ENCODE measurements at places on chromosomes 6 and 20.
A peak's percentile ranks its signal among the peaks of the same experiment; 100 is the strongest.

DNA sequence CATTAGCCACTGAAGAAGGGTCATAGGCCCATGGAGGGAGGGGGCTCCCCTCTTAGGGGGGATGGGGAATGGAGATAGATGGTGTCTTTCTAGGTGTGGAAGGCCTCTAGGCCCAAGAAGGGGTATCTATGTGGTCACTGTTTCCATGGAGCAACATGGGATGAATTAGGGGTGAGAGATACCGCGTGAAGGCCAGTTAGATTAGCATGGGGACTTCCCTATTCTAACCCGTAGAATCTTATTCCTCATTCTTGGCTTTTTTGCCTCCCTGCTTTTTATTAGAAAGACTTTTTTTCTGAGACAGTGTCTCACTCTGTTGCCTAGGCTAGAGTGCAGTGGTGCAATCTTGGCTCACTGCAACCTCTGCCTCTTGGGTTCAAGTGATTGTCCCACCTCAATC is 3.2 kb downstream of the RAB44 start:
- DNase-seq = no peak

GRCh38 chr6:112522587-112522986 is 175.5 kb downstream of the RFPL4B start:
- DNase-seq = peak; percentile 8

DNA sequence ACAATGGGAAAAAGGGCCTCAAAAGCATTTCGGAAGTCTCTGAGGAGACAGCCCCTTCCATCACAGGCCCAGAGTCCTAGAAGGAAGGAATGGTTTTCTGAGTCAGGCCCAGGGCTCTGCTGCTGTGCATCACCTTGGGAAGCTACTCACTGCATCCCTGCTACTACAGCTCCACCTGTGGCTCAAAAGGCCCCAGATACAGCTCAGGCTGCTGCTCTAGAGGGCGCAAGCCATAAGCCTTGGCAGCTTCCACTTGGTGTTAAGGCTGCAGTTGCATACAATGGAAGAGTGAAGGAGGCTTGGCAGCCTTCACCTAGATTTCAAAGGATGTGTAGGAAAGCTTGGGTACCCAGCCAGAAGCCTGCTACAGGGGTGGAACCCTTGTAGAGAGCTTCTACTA is 54.8 kb downstream of the MEI4 start:
- no peak for DNase-seq

- DNase-seq = no peak
Observed at GRCh38 chr20:53278555-53278954, 306.4 kb downstream of the TSHZ2 start.

DNA sequence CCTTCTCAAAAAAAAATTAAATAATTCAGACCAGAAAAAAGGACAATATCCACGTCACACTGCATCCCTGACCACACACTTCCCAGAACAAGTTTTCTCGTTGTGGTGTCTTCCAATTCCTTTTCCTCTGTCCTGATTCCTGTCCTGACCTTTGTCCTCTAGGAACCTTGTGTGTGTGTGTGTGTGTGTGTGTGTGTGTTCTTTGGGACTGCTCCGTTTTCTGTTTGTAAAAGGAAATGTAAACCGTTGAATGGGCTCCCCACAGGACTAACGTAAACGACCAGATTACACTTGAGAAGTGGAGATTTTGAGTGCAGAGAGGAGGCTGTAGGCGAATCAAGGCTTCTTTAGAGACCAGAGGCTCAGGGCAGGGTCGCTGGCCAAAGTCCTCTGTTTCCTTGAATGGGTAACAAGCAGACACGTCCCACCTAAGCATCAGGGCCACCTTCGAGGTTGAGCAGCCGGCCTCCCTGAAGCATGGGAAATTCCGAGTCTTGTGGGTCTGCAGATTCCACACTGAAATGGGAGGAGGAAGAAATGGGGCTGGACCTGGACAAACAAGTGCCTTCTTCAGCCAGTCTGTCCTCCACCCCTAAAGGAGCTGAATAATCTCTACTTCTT is 7.3 kb downstream of the ZBTB46 start:
- no peak for DNase-seq

DNA sequence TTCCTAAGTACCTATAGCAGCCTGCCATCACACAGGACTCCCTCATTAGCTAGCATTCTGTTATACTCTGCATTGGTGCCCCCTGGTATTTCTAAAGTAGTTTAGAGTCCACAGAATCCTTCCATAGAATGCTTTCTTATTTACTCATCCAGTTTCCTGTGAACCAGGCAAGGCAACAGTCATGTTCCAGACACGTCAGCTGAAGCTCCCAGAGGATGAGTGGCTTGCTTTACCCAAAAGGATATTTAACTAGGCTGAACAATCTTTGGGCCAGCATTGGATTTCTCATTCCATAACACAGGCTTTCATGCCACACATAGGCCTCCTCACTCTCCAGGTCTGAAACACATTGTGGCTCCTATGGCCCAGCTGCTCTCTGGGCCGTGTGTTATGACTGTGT is 203.8 kb upstream of the MAP3K7 start:
- peak; percentile 85 for DNase-seq

DNA sequence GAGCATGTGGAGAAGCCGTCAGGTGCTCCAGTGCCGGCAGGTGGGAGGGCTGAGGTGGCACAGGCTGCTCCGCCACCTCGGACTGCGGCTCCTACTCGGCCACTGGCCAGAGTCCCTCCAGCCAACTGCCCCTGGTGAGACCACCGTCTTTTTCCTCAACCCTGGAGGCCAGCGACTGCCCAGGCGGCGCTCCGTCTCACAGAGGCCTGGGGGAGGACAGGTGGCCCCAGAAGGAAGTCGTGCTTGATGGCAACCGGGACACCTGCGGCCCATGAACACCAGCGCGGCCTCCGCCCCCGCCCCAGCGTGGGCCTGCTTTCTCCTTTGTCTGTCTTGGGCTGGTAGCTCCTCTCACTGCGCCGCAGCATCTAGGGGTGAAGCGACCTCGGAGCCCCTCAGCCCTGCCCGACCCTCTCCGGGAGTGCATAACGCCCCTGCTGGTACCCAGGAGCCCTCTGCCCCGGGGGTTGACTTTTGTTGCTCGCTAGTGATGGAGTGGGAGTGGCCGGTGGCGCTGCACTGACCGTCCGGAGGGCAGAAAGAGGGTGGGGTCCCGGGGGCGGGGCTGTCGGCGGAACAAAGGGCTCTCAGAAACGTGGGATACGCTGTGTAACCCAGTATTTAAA is 706 bp upstream of the TUBB2B start:
- no peak for DNase-seq

DNA sequence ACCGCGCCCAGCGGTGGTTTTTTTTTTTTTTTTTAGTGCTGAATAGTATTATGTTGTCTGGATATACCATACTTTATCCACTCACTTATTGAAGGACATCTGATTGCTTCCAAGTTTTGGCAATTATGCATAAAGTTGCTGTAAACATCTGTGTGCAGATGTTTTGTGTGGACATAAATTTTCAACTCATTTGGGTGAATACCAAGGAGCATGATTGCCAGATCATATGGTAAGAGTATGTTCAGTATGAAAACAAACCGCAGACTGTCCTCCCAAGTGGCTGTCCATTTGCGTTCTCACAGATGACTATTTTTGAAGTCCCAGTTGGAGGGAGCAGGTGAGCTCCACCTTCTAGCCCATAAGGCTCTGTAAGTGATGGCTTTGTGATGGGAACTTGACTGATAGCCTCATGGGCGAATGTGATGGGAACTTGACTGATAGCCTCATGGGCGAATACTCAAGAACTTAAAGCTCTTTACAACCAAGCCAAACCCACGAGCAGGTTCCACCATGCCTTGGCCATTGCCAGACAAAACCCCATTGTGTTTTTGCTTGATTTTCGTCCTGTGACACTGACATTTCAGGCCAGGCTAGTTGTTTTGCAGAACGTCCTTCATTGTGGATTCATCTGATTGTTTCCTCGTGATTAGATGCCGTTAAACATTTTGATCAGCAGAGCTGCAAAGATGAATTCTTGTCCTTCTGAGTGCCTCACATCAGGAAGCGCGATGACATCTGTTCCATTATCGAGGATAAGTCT is 51.0 kb downstream of the ZBTB2 start:
- no peak for DNase-seq

DNA sequence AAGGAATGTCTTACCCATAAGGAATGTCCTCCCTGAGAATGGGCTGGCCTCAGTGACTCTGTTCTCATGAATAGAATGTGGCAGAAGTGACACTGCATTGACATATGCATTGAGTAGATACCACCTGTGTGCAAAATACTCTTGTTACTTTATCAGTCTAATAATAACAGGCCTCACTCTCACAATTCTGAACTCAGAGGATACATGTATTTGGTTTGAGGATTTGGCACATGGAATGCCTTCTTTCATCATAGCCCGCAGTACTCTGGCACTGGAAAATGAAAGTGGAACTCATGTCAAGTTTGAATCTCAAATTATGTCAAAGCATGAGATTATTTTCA is 52.9 kb upstream of the PLCB4 start:
- DNase-seq = peak; percentile 90

DNA sequence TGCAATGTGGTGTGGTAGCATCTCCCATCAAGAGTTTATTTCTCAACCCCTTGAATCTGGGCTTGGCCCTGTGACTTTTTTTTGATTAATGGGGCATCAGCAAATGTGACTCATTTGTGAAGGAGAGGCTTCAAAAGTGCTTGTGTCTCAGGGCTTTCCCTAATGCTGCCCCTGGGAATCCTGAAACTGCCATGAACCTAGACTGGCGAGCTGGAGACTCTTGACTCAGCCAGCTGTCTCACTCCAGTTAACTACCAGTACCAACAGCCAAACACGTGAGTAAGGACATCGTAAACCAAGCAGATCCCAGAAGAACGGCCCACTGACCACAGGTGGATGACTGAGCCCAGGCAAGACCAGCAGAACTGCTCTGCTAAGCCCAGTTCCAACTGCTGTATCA is 72.8 kb upstream of the ADTRP start:
- peak; percentile 84 for DNase-seq

- no peak for DNase-seq
Observed at GRCh38 chr6:151876122-151876521, 68.6 kb downstream of the ESR1 start.

- no peak for DNase-seq
Observed at GRCh38 chr6:121236984-121237383, 97.3 kb downstream of the TBC1D32 start.

DNA sequence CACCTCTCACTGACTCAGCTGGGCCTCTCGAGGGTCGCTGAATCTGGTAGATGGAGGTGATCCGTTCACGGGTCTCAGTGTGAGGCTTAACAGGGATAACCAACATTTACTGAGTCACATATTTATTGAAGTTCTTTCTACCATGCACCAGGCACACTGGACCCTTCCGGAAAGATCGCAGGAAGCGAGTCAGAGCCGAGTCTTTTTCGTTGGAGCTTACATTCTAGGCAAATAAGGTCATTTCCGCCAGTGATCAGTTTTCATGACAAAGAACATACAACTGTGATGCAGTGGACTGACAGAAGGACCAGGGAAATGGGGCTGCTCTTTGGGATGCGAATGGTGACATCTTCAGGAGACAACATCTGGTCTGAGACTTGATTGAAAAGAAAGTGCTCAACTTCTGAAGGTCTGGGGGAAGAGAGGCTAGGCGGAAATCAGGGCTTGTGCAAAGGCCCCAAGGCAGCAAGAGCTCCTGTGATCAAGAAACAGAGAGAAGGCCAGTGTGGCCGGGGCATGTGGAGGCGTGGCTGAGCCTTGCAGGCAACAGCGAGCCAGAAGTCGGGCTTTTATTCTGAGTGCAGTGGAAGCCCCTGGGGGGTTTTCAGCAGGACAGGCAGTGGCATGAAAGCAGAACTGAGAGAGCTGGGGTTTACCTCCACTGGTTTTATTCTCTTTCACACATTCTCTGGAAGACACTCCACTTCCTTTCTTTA is 56.7 kb downstream of the APCDD1L start:
- DNase-seq = peak; percentile 72

GRCh38 chr6:81790034-81790433 is 37.6 kb upstream of the TENT5A start:
- DNase-seq = no peak

DNA sequence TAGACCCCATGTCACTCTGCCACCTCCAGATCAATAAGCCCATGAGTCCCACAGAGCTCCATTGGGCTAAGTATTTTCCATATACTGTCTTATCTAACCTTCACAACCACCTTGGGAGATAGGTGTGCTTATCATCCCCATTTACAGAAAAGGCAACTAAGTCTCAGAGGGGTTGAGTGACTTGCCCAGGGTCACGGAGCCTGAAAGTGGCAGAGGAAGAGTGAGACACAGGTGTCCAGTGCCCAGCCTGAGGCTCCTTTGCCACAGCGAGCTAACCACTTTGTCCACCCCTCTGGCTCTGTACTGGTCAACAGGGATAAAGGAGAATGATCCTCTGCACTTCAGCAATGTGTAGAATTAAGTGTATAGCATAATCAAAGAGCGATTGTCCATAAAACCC is 124.5 kb downstream of the GMDS start:
- DNase-seq = no peak

DNA sequence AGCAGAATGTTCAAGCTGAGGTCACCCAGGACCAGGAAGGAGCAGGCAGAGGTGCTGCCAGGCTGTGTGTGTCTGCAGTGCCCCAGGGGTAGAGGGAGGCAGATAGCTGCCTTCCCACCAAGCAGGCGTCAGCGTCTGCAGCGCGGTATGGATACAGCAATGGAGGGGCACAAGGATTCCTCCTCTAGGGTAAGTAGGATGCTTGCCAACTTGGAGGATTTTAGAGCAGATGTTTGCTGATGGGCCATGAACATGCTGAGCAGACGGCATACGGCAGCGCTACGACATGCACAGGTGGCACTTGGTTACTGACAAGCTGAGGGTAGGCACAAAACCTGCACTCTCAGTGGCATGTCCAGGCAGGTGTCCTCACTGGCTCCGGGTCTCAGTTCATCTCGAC is 48.1 kb downstream of the PSMG4 start:
- DNase-seq = no peak

- DNase-seq = peak; percentile 95
Observed at GRCh38 chr20:51562332-51563173, 20.0 kb upstream of the NFATC2 start.

GRCh38 chr20:35207950-35208611 is 18.4 kb upstream of the MMP24 start:
- peak; percentile 71 for DNase-seq

DNA sequence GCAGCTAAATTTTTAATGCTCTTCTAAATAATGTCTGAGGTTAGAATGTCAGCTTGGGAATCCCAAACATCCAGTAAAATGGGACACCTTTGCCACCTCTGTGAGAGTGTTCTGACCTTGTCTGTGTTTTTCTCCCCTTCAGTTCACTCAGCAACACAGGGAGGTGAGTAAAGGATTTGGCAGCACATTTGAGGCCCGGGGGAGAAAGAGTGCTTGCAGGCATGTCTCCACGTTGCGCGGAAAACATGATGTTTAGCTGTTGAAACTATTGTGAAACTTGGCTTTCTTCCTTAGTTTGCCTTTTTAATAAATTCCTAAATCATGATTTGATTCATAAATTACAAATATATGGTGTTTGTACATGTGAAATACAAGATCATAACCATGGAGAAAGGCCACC is 707.8 kb upstream of the FLRT3 start:
- DNase-seq = no peak

GRCh38 chr20:733861-734260 is 34.4 kb downstream of the SLC52A3 start:
- DNase-seq = no peak

- peak; percentile 72 for DNase-seq
Observed at GRCh38 chr6:99344289-99344688, 5.2 kb downstream of the FAXC start.

Measured in fibroblast of skin of back (primary cell).